ENCODE measurements at places on chromosomes 5 and 9.

- no peak for DNase-seq
These were observed 47.0 kb downstream of the APC start for GRCh38 chr5:112784726-112785125.

GRCh38 chr5:124728968-124729332 lies 17.5 kb downstream of the ZNF608 start:
- no peak for DNase-seq

GRCh38 chr5:159947708-159948358 lies 31.6 kb downstream of the ADRA1B start:
- DNase-seq: no peak

- no peak for DNase-seq
These were observed 139.8 kb downstream of the GAS1 start for GRCh38 chr9:86807367-86807976.

GRCh38 chr5:116769470-116769869 lies 194.8 kb upstream of the SEMA6A start:
- no peak for DNase-seq

- no peak for DNase-seq
These were observed 12.8 kb upstream of the KCNV2 start for GRCh38 chr9:2704504-2704903.

- DNase-seq: no peak
These were observed 26.4 kb downstream of the TNFAIP8 start for GRCh38 chr5:119382169-119382568.

GRCh38 chr9:133420392-133420827 lies 1.8 kb upstream of the ADAMTS13 start:
- no peak for DNase-seq

GRCh38 chr5:146781157-146781556 lies 97.4 kb downstream of the PPP2R2B start:
- DNase-seq: no peak

- DNase-seq: no peak
These were observed 163.6 kb upstream of the SMIM23 start for GRCh38 chr5:171622010-171622409.

- DNase-seq: peak; percentile 12
These were observed 64.6 kb upstream of the CAST start for GRCh38 chr5:96597438-96598020.

GRCh38 chr5:180568914-180569313 lies 22.4 kb downstream of the SCGB3A1 start:
- no peak for DNase-seq

DNA sequence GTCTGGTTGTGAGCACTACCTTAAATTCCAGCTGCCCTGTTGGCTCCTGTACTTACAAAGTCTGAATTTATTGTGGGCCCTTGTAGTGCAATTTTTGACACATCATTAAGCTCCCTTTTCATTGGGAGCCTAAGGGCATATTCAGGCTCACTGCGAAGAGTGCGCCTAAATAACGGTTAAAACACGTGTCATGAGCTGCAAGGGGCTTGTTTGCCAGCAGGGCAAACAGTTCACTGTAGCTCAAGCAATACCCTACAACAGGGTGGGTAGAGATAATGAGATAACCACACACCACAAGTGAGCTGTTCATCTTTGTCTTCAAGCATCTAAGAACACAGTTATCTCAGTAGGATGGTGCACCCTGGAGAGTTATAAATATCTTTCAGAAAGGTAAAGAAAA lies 214.2 kb downstream of the SLF1 start:
- no peak for DNase-seq

DNA sequence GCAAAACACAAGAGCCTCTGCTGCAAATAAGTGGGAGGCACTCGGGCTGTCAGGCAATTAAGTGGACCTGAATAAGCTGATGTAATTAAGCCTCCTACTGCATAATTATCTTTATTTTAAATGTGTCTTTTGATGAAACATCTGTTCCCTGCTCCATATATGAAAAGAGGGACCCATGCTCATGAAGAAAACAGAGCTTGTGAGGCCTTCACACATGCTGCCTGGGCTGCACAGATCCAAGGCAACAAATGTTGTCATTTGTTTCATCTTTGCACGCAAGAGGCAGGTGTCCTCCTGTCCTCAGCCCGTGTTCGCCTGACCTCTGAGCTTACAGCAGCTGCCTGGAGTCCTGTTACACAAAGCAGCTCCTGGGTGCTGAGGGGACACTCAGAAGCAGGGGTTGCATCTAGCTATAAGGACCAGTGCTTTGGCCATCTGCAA lies 381.1 kb downstream of the ZNF608 start:
- no peak for DNase-seq

- no peak for DNase-seq
These were observed 159.7 kb downstream of the DOCK2 start for GRCh38 chr5:169796731-169797130.

GRCh38 chr9:89701221-89701798 lies 96.5 kb downstream of the GADD45G start:
- DNase-seq: no peak
